ENCODE measurements at places on chromosomes 4 and X.
A peak's percentile ranks its signal among the peaks of the same experiment; 100 is the strongest.

GRCh38 chr4:73852771-73853170, 325 bp upstream of the PF4V1 start:
- no peak for DNase-seq

DNA sequence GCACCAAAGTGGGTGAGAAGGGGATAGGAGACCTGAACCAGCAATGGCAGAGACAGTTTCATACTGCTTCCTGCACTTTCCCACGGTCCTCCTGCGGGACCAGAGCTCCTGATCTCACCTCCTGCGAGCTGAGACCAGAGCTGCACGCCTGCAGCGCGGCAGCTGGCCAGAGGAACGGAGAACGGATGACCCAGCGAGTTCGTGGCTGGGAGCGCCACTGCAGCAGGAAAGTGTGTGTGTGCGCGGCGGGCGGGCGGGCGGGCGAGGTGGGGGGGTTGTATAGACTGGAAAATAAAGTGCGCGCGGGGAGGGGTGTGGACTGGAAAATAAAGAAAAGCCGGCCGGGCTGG, 16.5 kb downstream of the MCF2 start:
- DNase-seq, result peak; percentile 3

DNA sequence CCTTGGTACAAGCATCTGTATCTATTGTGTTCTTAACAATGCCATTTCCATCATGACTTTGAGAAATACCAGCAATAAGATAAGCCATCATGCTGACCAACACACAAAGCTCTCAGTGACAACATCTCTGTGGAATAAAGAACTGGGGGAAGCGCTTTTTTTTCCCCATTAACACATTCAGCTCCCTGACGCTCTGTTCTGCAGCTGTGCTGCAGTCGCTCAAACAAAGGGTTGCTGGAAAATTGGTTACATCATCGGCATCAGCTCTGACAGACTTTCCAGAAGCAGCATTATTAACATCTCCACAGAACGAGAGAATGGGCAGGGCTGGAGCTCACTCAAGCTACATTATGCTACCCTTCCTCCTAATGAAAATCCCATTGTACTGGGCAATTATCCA, 39.9 kb downstream of the DCX start:
- no peak for DNase-seq

DNA sequence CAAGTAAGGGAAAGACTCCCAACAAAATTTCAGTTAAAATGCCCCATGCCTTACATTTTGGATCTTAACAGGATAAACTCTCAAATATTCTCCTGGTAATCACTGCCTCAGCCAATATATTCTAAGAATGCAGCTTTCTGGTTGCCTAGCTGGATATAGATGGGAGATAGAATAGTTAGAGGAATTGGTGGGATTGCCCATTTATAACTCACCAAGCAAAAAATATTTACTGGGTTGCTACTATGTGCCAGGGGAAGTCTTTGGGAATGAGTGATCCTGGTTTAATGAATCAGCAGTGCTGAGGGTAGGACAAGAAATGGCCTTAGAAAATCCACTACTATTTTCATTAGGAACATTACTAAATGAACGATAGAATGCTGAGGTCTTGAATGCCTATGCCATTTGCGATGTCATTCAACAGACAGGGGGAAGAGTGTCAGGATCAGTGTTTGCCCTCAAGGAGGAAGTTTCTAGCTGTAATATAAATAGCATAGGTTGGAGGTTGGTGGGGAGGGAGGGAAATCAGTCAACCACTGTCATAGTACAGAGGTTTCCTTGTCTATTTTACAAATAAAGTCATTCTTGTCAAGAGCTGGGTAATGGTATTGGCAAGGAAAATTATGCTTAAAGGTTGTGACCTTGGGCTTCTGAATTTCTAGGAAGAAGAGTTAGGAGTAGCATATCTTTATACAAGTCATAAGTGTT, 63.5 kb downstream of the ENOPH1 start:
- no peak for DNase-seq

DNA sequence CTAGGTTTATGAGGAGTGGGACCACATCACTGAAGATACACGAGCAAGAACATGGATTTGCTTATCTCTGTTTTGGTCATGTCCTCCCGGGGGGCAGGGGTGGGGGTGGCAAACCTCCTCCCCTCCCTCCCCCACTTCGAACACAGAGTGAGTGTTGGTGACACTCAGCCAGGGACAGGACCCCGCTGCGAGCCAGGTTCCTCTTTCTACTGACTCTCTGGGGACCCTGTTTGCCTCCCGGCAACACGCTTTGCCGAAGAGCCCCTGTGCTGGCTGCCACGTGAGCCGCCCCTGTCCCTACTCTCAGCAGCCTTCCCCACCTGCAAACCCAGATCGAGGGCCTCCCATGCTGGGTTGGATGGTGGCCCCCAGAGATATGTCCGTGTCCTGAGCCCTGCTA, 34.7 kb downstream of the P2RY8 start:
- no peak for DNase-seq

DNA sequence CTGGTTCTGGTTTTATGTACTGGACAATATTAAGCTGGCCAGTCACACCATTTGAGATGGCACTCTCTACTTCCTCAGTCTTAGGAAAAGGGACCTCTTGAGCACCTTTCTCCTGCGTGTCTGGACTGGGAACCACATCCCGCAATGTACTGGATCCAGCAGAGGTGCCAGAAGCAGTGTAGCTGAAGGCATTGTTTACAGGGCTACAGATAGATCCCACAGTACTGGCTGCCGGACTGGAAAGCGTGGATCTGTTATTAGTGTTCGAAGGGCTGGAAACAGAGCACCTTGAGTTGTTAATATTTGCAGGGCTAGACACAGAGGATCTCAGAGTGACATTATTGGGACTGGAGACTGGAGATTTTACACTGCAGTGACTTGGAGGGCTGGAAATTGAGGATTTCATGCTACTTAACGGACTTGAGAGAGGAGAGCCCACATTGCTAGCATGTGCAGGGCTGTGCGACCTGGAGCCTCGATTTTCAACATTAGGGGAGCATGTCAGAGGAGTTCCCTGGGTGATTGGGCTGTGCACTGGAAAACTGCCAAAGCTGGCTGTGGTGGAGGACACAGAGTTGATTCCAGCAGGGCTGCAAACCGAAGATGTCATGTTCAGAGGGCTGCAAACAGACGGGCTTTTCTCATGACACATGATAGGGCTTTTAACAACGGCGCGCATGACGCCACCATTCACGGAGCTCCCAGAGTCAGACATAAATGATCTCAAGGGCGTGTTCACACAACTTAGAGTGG, 6.4 kb downstream of the NR3C2 start:
- DNase-seq, result no peak

DNA sequence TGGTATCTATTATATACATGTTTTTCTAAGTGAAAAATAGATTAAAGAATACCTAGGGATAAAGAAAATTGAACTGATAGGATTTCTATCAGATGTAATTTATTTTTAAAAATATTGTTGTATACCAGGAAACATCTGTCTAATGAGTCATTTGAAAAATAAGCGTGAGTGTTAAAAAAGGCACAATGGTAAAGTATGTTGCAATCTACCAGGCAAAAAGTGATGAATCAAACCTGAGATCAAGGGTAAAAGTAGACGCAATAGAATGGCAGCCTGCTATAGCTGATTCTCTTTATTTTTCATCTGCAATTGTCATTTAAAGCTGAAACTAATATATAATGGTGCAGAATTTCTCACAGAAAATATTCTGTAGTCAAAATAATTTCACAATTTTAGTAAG, 1119.6 kb downstream of the PCDH18 start:
- no peak for DNase-seq

GRCh38 chr4:152369902-152370295, 166.0 kb downstream of the FBXW7 start:
- DNase-seq, result no peak

DNA sequence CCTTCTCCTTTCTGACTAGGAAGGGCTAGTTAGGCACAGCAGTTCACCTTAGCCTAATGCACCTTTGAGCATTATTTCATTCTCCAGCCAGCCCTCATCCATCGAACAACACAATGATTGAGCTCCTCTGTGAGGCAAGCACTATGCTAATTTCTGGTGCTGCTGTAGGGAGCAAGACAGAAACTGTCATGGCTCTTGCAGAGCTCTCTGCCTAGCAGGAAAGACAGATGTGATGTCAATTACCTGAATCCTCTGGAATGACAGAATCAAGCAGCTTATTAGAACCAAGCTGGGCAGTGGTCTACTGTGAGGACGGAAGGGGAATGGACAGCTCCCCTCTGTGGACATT, 256.1 kb upstream of the NOCT start:
- DNase-seq, result no peak

DNA sequence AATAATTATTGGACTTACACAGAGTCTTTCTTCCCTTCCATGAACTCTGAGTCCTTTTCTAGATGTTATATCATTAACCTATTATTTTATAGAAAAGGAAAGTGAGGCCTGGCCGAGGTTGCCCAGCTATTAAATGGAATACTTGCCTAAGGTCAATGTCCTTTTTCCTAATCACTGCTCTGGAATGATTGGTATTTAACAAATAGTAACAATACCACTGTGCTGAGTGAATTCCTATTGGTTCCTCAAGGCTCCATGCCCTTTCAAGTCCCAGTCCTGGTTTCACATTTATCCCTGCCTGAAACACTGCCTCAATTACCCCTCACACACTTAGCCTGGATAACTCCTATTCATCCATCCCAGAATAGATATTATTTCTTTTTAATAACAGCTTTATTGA, 6.2 kb downstream of the TCEAL9 start:
- no peak for DNase-seq

DNA sequence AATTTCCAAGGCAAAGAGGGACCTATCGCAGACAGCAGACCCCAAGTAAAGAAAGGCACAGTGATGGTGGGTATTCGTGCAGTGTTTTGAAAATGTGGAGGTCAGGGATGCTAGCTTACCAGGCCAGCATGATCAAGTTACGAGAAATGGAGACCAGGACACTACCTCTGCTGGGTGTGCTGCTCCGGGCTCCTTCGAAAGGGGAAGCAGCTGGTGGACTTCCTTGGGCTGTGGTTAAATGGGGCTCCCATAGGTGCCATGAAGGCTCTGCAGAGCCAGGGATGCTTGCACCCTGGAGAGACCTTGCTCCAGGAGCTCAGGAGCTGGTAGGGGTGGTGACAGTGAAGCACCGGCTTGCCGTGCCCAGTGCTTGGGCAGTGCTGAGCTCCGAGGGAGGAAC, 68.8 kb downstream of the TBL1X start:
- no peak for DNase-seq

DNA sequence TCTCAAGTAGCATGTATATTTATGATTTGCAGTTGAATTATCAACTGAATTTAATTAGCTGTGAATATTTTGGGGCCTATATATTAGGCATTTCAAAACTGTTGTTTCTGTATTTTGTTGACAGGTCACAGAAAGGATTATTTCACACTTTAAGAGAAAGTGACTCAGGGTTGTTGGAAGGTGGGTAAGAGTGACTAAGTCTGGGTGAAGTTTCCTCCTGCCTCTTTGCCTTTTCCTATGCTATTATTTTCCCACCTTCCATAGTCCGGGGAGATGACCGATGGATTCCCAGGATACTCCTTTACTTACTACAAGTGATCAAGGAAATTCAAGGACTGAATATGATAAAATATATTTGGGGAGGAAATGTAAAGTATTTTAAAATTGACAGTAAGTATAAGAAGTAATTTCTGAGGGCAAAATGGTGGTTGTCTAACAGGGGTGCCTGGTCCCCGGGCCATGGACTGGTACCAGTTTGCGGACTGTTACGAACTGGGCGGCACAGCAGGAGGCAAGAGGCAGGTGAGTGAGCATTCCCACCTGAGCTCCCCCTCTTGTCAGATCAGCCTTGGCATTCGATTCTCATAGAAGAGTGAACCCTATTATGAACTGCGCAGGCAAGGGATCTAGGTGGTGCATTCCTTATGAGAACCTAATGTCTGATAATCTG, 175.5 kb upstream of the GPRIN3 start:
- DNase-seq, result no peak

DNA sequence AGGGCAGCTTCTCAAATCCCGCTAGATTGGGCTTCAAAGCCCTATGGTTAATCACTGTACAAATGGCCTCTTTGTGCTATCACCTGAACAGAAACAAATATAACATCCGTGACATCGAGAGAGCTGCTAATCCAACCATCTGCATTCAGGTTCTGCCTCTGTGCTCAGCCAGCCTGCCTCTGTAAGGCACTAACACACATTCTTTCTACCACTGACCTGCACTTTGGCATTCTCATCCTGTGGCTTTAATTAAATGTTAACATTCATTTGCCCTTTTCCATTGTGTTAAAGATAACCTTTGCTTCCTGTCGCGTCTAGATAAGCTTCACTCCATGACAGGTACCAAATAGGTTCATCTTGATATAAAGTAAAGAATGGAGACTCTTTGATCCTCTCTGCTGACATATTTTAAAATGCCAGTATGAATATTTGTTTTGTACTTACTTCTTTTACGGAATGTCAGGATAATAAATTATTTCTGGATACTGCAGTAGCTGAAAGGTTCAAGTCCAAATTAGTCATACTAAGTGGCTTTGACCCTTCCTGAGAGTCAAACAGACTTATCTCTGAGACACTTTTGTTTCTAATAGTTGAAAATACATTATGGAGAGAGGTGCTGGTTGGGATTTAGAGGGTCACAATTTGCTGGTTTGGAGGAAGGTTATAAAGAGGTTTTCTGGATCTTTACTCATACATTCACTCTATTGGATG, 505.7 kb downstream of the PACRGL start:
- DNase-seq, result no peak

DNA sequence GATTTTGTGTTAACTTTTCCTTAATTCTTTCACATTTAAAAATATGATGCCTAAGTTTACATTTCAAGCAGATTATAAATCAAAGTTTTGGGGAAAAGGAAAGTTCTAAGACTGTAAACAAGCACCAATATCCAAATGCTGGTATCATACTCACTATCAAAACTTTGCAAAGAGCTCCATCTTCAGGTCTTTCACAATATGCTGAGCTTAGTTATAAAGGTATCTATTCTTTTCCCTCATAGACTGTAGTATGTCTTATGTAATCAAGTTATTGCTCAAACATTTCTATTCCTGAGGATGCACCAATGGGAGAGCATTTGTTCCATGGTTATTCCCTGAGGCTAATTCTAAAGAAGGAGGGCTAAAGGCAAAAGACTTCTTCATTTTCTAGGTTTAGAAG, 207.9 kb upstream of the FAM241A start:
- DNase-seq, result no peak

GRCh38 chr4:148060264-148061140, 328.6 kb downstream of the ARHGAP10 start:
- no peak for DNase-seq

GRCh38 chr4:75179510-75179909, 246.6 kb downstream of the PARM1 start:
- DNase-seq, result no peak

DNA sequence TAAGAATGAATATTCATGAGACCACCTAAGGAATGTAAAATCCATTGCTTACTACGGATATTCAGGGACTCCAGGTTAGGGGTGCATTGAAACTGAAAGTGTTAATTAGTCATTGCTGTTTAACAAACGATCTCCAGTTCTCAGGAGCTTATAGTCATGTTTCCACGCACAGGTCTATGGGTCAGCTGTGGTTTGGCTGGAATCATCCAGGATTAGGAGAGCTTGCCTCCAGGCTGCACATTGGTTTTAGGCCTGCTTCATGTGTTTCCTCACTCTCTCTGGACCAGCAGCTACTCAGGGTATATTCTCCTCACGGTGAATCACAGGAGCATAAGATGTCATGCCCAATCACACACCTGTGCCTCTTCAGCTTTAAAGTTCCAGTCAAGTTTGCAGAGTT, 98.9 kb downstream of the ATXN3L start:
- peak; percentile 71 for DNase-seq

- DNase-seq, result no peak
These were observed 91.1 kb upstream of the MAOA start for GRCh38 chrX:43564953-43565352.

Data from Daoy (cell line).